ENCODE measurements at places on chromosomes 7 and 10.

- DNase-seq: no peak
Measured at GRCh38 chr7:85685901-85686300, 499.0 kb upstream of the SEMA3D start.

DNA sequence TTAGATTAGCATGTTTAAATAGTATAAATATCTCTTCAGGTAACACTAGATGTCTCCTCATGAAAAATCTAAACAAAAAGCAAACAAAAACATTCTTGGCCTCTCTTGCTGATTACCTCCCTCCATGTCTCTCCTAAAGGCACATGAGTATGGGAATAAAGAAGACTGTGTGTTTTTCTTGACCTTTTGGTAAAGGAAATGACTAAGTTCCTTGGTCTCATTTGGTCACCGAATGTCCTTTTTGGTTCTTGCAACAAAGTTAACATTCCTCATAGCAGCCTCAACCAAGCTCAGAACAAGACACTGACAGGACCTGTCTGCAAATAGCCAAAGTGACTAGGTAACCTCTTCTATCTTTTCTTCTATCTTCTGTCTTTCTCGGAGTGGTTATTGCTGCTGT lies 35.5 kb downstream of the POM121L12 start:
- DNase-seq: no peak

- no peak for DNase-seq
Measured at GRCh38 chr7:82012453-82012852, 242.6 kb upstream of the HGF start.

DNA sequence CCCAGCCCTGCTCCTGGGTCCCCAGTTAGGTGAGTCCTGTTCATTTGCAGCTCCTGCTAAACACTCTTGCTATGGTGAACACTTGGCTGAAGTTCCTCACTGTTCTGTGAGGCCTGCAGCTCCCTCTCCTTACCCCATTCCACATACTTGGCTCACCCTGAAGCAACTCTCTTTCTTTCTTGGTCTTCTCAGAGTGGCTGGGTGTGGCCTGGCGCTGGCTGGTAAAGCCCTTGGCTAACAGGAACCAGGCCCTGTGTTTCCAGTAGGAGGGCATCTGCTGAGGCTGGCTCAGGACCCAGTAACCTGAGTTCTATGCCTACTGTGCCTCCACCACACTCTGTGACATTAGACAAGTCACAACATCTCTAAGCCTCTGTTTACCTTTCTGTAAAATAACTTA lies 53.1 kb upstream of the COL13A1 start:
- no peak for DNase-seq

- peak; percentile 35 for DNase-seq
Measured at GRCh38 chr10:96720422-96721206, at the start of gene PIK3AP1. Gene PIK3AP1, minus strand, starts transcription at chr10:96720514. Its CDS starts 120 bp downstream, at chr10:96720394.

GRCh38 chr10:28139138-28139537 lies 140.3 kb upstream of the ODAD2 start:
- DNase-seq: no peak

- no peak for DNase-seq
Measured at GRCh38 chr10:56698506-56698905, 337.4 kb upstream of the ZWINT start.

DNA sequence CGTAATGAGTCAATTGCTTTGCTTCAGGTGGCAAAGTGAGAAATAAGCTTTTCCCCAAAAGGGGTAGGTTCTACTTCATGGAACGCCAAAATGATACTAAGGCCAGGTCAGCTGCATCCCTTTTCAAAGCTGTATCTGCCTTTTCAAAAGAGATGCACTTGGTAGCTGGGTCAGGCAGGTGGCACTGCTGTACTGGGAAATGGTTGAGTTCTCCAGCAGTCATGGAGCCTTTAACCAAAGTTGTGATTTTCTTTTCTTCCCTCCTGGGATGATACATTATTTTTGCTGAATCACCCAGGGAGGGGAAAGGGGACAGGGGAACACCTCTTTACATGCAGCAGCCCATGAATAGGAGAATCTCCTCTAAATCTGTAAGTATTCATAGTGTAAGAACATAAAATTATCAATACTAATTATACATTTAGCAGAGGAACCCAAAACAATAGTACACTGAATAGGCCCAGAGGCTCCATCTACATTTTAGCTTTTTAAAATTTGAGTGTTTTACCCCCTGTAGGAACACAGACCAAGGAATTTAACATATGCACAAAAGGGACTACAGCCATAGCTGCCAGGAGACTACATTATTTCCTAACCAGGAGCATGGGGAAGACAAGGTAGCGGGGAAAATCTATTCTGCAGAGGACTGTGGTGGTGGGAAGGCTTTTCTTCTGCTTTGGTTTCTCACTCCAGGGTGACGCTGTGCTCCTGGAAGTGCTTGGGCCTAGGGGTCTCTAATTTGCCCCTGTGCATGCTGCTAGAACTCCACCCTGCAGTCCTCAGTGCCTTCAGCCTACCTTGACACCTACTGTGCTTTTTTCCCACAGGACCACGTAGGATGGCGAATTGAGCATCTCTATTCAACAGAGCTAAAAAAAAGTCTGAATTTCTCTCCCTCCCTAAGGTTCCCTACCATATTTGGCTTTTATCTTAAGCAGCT lies 6.4 kb upstream of the GPR22 start:
- DNase-seq: no peak

- no peak for DNase-seq
Measured at GRCh38 chr7:20993693-20994092, 207.0 kb upstream of the SP8 start.

GRCh38 chr10:31656851-31657433 lies 271.7 kb downstream of the ARHGAP12 start:
- DNase-seq: no peak

- DNase-seq: no peak
Measured at GRCh38 chr7:108076156-108076555, 54.0 kb downstream of the LAMB4 start.

DNA sequence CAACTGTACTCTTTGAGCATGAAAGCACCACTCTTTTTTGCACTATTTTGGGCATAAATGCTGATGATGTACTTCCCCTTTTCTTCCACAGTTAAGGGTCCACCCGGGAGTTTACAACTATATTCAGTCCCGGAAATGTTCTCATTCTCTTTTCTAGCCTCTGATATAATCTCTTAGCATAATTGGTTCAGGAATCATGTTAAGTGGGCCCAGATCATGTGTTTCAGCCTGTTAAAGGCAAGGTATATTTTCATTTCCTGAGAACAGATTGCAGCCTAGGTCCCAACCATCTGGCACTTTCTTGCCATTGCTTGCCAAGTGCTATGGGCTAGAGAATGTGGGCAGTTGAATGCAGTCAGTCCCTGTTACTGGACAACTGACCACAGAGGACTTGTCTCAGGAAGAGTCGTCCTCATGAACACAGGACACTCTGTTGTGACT lies 111.4 kb upstream of the GLCCI1 start:
- DNase-seq: no peak

- no peak for DNase-seq
Measured at GRCh38 chr7:50542132-50542531, 23.1 kb downstream of the DDC start.

DNA sequence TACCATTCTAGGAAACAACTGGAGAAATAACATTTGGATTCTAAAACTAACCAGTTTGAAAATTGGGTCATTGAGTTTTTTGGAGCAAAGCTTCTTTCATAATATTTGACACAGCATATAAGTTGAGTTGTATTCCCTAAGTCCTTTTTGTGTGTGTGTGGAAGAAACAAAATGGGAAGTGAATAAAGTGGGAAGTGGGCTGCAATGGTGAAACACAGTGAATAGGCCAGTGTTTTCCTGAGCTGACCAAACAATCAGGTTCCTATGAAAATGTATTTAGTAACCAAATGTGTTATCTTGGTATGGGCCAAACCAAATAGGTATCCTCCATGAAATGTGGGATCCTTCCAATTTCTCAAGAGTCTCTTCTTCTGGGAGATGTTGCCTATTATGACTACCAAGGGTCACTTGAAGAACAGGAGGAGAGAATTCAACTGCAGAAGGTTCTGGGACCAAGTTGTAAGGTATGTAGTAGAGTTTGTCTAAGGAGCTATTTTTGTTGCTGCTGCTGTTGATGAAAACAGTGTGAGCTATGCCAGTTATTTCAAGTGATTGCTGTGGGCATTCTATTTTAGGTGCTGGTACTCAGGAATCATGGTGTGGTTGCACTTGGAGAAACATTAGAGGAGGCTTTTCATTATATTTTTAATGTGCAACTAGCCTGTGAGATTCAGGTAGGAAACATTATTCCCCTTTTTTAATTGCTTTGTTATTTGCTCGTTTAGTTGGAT lies 88.3 kb upstream of the MXI1 start:
- no peak for DNase-seq

DNA sequence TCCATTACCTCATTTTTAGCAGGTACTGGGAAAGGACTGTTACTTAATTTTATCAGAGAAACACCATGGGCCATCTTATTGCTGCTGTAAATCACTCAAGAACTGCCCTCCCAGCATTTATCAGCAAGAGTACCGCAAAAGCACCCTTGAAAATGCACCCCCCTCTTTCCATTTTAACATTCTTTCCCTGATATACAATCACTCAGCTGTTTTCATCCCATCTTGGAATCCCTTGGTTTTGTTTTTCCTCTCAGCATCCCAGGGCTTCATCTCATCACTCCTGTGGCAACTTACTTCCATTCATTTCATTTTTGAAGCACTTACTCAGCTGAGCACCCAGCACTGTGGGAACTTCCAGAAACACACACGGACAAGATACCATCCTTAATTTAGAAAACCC lies 36.5 kb downstream of the RAPGEF5 start:
- DNase-seq: no peak

DNA sequence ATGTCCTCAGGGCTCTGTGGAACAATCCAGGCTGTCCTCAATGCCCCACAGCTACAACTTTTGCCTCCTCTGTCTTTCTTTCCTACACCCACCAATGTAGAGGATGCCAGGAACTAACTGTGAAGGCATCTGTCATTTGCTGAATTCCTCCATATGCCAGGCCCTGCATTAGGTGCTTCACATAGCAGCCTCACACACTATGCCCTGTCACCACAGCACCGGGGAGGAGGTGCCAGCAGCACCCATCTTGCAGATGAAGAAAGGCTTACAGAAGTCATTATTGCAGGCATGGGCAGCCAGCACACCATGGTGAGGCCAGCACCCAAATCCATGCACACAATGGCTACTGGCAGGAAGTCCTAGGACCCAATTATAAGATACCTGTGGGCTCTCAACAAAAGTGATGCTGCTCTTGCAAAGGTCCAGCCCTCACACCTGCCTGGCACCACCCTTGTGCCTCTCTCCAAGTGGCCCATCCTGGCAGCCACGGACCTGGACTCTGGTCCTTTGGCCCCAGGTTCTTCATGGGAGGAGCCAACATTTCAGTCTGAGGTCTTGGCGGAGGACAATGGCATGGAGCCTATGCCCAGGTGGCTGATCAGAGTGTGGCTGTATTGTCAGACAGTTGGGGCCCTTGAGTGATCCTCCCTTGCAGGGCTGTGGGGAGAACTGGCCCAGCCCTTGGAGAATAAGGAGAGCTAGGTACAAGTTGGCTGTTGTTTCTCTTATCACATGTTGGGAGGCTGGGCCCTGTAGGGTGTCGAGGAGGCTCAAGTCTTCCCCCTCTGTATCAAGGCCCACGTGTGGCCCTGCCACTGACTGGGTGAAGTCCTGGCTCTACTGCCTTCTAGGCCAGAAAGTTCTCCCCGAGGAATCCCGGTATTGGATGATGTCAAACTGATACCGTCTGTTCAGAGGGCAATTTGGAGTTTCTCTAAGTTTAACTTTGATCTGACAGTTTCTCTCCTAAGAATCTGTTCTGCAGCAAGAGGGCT lies 14.4 kb upstream of the MYL7 start:
- DNase-seq: no peak

DNA sequence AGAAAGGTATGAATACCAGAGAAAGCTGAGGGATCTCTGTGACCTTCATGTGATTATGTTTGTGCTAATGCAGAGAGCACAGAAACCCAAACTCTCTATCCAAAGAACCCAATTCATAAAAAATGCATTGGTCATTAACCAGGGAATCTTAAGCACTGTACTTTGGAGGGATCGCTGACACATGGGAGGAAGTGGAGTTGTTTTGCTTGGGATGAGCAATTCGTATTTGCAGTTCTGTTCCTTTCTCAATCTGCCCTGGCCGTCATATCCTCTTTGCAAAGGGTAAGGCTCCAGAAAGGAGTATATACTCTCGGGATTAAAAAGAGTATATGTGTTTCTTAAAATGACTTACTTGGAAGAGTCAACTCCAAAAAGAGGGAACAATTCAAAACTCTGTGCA lies 221.3 kb downstream of the POU6F2 start:
- no peak for DNase-seq

GRCh38 chr7:33806298-33807154 lies 98.8 kb upstream of the BMPER start:
- no peak for DNase-seq

- DNase-seq: no peak
Measured at GRCh38 chr7:81903115-81903514, 133.3 kb upstream of the HGF start.

DNA sequence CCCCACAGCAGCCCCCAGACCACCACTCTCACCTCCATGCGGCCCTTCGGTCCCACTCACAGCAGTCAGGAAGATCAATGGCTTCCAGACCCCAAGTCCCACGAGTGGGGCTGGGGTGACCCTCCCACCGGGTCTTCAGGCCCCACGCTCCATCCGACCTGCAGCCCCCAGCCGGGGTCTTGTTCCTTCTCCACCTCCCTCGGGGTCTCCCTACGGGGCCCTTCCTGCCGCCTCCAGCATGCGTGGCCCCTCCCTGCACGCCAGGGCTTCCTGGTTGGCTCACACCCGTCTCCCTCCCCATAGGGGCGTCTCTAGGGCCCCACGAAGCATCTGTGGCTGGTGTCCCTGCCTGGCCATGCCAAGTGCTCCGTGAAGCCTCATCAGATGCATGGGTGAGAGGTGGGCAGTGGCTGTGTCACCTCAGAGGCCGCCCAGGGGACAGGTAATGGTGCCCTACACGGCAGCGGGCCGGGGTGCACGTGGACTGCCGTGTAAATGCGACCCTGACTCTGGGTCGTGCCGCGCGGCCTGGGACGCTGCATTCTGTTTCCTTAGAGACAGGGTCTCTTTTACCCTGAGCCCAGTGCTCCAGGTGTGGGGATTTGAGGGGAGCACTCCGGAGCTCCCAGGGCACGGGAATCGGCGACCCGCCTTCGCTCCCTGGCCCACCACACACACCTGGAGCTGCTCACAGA lies 19.9 kb downstream of the ADAP1 start:
- no peak for DNase-seq

DNA sequence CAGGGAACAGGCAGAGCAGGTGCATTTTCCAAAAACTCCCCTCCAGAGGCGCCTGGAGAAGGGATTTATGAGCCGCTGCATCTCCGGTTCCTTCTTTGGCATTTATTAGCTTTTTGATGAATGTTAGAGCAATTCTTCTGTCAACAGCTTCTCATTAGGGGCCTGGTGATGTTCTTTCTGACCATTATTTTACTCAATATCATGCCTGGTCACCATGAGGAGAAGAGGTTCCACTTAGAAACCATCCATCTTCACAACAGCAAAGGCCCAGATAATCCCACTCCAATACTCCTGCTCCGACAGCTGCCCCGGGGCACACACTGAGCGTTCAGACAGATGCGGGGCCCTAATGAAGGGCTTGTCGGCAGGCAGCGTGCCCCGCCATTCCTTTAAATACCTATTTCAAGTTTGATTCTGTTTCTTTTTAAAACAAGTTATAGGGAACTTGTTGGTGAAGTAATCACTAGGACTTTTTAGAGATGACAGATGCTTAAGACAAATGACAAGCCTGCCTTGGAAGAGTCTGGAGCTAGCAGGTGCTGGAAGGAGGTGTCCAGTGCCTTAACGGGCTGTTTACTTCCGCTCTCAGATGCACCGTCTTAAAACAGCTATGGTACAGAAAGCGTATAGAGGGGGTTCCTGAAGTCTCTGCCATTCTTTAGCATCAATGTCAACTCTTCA lies 31.7 kb downstream of the ECHDC3 start:
- DNase-seq: no peak

- DNase-seq: no peak
Measured at GRCh38 chr10:98293550-98294269, 25.7 kb upstream of the LOXL4 start.
